ENCODE measurements at places on chromosomes 3 and 15.

- no peak for DNase-seq
Observed at GRCh38 chr15:68230157-68231100, 901 bp upstream of the CLN6 start.

DNA sequence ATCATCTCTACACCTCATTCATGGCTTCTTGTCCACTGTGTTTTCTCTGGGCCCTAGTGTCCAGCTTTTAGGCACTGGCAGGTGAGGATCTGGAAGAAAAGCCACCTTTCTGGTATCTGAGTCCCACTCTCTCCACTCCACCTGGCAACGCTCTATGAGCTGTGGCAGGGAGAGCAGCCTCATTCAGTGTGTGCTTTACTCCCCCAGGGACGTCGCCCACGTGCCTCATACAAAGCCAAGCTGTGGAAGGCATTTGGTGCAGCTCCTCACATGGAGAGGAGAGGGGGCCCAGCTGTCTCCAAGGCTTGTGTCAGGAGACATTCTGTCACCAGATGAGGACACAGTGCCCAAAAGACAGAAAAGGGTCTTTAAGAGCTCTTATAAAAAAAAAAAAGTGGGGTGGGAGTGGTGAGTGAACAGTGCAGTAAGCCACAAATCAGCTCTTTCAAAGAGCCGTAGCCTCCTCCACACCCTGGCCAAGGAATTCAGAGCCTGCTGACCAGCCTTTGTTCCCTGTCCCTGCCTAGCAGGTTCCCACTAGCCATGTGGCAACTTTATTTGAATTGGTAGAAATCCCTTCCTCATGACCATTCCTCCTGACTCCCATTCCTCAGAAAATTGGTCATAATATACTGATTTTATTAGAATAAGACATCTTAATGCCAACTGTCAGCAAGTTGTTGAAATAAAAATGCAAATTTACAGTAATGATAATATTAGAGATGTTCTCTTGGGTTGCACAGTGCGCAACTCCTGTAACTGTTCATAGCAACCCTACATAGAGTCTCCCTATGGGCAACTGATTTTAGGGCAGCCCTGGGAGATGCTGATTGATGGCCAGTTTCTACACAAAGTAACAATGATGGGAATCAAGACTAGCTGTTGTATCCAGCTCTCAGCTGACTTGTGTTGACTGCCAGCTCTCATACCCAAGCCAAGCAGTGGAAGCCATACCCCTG is 29.5 kb downstream of the GALNT15 start:
- DNase-seq, result no peak

- no peak for DNase-seq
Observed at GRCh38 chr15:67460521-67460920, 60.4 kb upstream of the C15orf61 start.

- no peak for DNase-seq
Observed at GRCh38 chr3:160140756-160141155, 84.5 kb upstream of the C3orf80 start.

DNA sequence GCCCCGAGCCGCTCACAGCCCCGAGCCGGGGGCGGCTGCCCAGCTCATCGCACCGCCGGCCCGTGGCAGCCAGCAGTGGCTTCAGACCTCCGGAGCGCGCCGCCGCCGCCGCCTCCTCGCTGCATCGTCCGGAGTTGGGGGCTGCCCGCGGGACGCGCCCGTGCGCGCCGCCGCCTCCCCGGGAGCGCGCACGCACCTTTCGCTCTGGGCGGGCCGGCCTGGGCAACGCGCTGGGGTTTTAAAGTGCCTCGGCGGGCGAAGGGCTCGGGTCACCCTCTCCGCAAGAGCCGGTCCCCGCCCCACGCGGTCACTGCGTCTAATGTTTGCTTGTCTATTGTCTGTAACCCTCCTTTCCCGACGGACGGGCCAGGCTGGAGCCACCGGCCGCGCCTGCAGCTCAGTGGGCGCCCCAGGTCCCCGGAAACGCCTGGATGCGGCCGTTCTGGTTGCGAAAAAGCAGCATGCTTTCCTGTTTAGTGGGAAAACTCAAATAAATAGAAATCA is at the start of gene RYK:
RYK (minus strand) TSS at position 143 of the 504 bp plus-strand sequence. CDS start 205 bp downstream, outside the sequence.
- peak; percentile 75 for DNase-seq

DNA sequence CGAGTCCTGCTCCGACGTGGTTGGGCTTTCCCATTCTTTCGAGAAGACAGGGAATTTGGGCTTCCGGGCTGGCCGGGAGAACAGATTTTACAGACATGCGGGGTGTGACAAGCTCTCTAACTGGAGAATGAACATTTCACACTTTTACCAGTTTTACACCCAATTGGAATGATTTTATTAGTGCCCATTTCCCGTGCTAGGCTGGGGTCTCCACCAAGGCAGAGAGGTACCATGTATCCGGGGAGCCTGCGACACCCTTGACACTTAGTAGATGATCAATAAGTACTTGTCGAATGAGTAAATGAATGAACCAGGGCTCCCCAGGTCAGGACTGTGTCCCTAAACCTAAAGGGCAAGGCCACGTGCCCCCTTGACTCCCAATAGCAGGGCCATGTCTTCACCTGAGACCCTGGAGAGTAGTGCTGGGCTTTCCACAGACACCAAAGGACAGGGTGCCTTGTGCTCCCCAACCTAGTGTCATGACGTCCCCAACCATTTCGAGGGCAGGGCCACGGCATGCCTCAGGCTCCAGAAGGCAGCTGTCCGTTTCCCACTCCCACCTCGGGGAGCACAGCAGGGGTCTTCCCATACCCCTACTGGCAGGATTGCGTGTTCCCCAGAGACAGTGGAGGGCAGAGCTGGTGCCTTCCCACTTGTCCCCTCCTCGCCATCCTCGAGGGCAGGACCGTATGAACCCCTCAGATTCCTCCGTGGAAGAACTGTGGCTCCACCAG is 679 bp upstream of the MYD88 start:
- peak; percentile 25 for DNase-seq

- DNase-seq, result no peak
Observed at GRCh38 chr3:171044835-171045793, 18.6 kb upstream of the SLC2A2 start.

- no peak for DNase-seq
Observed at GRCh38 chr15:91627473-91628278, 225.8 kb upstream of the SLCO3A1 start.

GRCh38 chr3:127419182-127419581 is 131.3 kb upstream of the PRR20G start:
- no peak for DNase-seq

GRCh38 chr3:187361835-187362234 is 6.3 kb upstream of the RTP4 start:
- DNase-seq, result no peak

- no peak for DNase-seq
Observed at GRCh38 chr3:44117239-44117638, 124.4 kb upstream of the TOPAZ1 start.

- DNase-seq, result no peak
Observed at GRCh38 chr3:106578911-106579310, 710.1 kb upstream of the CBLB start.

- DNase-seq, result peak; percentile 27
Observed at GRCh38 chr3:149494022-149494758, 19.7 kb downstream of the TM4SF4 start.

DNA sequence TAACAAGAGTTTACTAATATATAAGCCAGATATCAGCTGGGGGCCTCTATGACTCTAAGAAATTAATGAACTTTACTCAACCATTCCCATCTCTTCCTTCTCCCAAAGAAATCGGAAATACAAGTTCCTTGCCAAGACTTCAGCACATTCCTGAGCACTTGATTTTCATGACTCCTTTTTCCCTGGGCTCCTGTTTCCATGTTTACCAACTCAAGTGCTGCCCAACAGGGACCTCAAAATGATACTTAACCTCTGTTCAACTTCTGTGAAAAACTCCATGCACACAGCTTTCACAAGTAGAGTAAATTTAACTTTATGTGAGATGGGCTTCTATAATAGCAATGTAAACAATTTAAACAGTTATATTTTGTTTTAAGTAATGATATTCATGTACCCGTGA is 315.8 kb upstream of the CDIN1 start:
- DNase-seq, result no peak

GRCh38 chr15:70768257-70768883 is 5.0 kb upstream of the UACA start:
- no peak for DNase-seq

DNA sequence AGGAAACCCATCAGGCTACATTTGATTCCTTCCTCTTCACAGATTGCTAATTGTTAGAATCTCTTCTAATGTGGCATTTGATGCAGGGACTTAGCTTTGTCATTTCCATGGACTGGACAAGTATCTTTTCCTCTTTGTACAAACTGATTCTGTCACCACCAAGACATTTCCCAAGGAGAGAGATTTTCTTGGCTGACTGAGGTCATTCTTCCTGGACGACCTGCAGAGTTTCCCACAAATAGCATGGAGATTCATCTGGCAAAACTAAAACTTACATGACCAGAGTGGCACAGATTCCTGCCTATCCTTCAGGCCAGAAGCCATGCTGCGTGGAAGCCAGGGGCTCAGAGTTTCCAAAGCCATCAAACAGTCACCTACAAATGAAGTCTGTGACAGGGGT is 269.2 kb upstream of the LRTM1 start:
- no peak for DNase-seq

GRCh38 chr3:189573004-189573403 is 58.2 kb upstream of the TP63 start:
- DNase-seq, result no peak

Data from CD4-positive, alpha-beta T cell treated with Interleukin-4 for 1 hour (primary cell).